ENCODE measurements at places on chromosomes 12 and 14.

GRCh38 chr12:14547571-14547970 lies 20.1 kb downstream of the PLBD1 start:
- no peak overlapping the region for H3K27ac ChIP-seq
- H3K4me3 ChIP-seq: no peak overlapping the region
- DNase-seq: no peak
- no peaks in the 10 kb centered on the region for H3K27me3 ChIP-seq
- H3K4me1 ChIP-seq: no peaks in the 10 kb centered on the region

DNA sequence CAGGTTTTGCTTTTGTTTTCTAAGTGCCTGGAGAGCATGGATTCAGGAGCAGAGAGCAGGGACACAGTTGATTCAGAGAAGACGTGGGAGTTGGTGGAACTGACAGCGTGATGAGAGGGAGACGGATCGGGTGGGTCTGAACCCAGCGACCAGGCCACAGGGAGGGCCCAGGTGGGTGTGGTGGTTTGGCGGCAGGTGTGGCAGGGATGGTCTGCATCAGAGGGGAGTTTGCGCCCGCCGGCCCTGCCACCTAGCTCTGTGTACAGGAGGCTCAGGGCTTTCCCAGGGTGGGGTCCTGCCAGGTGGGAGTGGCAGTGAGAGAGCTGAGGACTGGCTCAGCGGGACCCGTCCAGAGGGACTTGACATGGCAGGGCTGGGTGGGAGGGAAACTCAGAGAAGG lies 33.3 kb upstream of the DIO3 start:
- peaks cover 10% of the 10 kb centered on the region for H3K4me1 ChIP-seq
- no peaks in the 10 kb centered on the region for H3K36me3 ChIP-seq
- no peak overlapping the region for H3K4me3 ChIP-seq
- no peak for DNase-seq
- no peak overlapping the region for H3K27ac ChIP-seq
- H3K27me3 ChIP-seq: no peaks in the 10 kb centered on the region

DNA sequence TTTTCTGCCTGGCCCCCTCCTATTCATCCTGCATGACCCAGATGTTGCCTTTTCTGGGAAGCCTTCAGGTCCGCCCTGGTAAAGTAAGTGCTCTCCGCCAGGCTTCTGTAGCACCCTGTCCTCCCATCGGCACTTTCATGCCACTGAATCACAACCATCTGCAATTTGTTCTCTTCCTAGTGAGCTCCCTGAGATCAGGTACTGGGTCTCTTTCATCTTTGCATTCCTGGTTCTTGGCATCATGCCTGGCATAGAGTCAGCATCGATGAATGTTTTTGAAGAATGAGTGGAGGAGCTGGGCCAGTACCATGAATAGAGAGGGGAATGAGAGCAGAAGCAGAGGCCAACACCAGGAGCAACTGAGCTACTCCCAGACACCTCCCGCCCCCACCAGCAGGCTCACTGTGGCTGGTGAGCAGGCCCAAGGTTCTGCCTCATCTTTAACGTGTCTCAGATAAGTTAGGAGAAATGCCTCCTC lies 13.1 kb downstream of the ZDHHC22 start:
- H3K27ac ChIP-seq: no peak overlapping the region
- H3K36me3 ChIP-seq: no peaks in the 10 kb centered on the region
- H3K4me3 ChIP-seq: no peak overlapping the region
- H3K27me3 ChIP-seq: peaks cover 39% of the 10 kb centered on the region
- peaks cover 5% of the 10 kb centered on the region for H3K4me1 ChIP-seq

- no peak for DNase-seq
- H3K27me3 ChIP-seq: no peaks in the 10 kb centered on the region
- no peak overlapping the region for H3K4me3 ChIP-seq
- H3K27ac ChIP-seq: no peak overlapping the region
- no peaks in the 10 kb centered on the region for H3K36me3 ChIP-seq
These were observed 1400.0 kb upstream of the FLRT2 start for GRCh38 chr14:84129941-84130340.

- H3K4me1 ChIP-seq: peaks cover 5% of the 10 kb centered on the region
- DNase-seq: no peak
- H3K36me3 ChIP-seq: no peaks in the 10 kb centered on the region
- H3K4me3 ChIP-seq: no peak overlapping the region
- H3K27ac ChIP-seq: no peak overlapping the region
These were observed 138.6 kb downstream of the ITPR2 start for GRCh38 chr12:26694402-26694801.

- no peak overlapping the region for H3K4me3 ChIP-seq
- no peak for DNase-seq
- no peak overlapping the region for H3K27ac ChIP-seq
- H3K4me1 ChIP-seq: peaks cover 11% of the 10 kb centered on the region
- H3K36me3 ChIP-seq: no peaks in the 10 kb centered on the region
- H3K27me3 ChIP-seq: no peaks in the 10 kb centered on the region
These were observed 34.8 kb upstream of the TESC start for GRCh38 chr12:117134059-117134458.

- H3K4me1 ChIP-seq: no peaks in the 10 kb centered on the region
- no peak overlapping the region for H3K27ac ChIP-seq
- no peaks in the 10 kb centered on the region for H3K36me3 ChIP-seq
- no peak overlapping the region for H3K4me3 ChIP-seq
- no peaks in the 10 kb centered on the region for H3K27me3 ChIP-seq
- DNase-seq: peak; percentile 78
These were observed 123.0 kb downstream of the SCARB1 start for GRCh38 chr12:124740691-124741137.

DNA sequence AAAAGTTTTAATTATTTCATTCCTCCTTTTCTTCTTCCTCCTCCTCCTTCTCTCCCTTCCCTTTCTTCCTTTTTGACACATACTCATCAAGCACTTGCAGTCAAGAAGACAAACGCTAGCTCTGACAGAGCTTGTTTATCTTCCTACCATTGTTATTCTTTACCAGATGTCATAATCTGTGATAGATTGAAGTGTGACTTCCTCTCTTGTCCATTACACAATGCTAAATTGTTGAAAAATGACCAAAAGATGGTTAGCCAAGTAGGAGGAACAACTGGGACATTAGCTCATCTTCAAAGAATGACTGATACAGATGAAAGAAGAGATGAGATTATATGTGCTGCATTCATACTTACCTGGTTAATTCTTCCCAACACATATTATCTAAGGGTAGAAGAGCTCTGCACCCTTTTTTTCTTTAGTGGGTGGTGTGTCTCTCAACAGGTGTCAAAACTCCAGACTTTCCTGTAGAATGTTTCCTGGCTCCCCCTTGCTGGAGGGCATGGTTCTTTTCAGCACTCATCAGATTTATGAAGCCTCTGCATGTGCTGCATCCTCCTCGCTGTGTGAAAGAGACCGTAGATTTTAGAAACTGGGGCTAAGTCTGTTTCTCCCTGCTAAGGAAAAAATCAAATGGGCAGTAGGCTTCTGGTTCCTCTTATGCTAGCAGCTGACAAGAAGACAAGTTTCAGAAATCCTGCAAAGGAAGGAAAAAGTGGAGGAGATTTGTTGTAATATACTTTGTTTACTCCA lies 147.1 kb downstream of the TMX1 start:
- no peaks in the 10 kb centered on the region for H3K36me3 ChIP-seq
- H3K4me3 ChIP-seq: no peak overlapping the region
- H3K27me3 ChIP-seq: no peaks in the 10 kb centered on the region
- DNase-seq: no peak

GRCh38 chr12:101597164-101597563 lies 2.4 kb downstream of the MYBPC1 start:
- H3K36me3 ChIP-seq: no peaks in the 10 kb centered on the region
- no peaks in the 10 kb centered on the region for H3K27me3 ChIP-seq
- H3K27ac ChIP-seq: no peak overlapping the region
- peak; percentile 53 for DNase-seq
- H3K4me1 ChIP-seq: no peaks in the 10 kb centered on the region

DNA sequence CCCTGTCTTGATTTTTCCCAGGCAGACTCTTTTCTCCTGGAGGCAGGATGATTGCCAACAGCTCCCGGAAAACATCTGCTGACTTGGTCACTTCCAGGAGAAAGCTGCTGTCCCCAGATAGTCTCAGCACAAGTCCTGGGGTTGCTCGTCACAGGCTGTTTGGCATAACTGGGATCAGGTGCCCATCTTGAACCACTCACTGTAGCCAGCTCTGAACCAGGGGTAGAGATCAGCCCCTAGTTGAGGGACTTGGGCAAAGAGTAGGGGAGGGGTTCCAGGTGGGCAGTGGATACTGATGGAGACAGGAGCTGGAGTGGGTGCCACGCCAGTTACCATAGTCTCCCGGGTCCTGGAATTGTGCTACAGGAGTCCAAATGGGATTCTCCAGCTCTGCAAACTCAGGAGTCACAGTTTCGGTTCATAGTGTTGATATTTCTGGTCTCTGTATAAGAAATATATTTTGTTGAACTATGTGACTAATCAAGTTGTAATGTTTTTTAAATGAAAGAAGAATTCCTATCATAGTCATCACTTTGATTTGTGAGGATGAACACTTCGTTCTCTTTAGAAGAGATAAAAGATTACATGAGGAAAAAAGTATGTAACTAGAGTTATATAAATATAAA lies 1154.5 kb downstream of the AACS start:
- H3K4me3 ChIP-seq: no peak overlapping the region
- H3K27ac ChIP-seq: no peak overlapping the region
- peaks cover 3% of the 10 kb centered on the region for H3K4me1 ChIP-seq

GRCh38 chr12:52438305-52439301 lies 4.4 kb upstream of the KRT75 start:
- H3K4me1 ChIP-seq: no peaks in the 10 kb centered on the region
- no peak overlapping the region for H3K27ac ChIP-seq
- DNase-seq: peak; percentile 32
- no peaks in the 10 kb centered on the region for H3K27me3 ChIP-seq
- no peak overlapping the region for H3K4me3 ChIP-seq

GRCh38 chr12:113056631-113057488 lies at the start of gene DTX1:
TSS of gene DTX1 (plus strand) at chr12:113056730. CDS start at chr12:113058193, 1,463 bp downstream.
- no peaks in the 10 kb centered on the region for H3K36me3 ChIP-seq
- peaks cover 62% of the 10 kb centered on the region for H3K27me3 ChIP-seq
- no peak for DNase-seq
- H3K27ac ChIP-seq: peak within 1 kb of the TSS; percentile 17
- H3K4me1 ChIP-seq: no peaks in the 10 kb centered on the region

- no peak overlapping the region for H3K27ac ChIP-seq
- no peak overlapping the region for H3K4me3 ChIP-seq
- H3K36me3 ChIP-seq: no peaks in the 10 kb centered on the region
- H3K4me1 ChIP-seq: no peaks in the 10 kb centered on the region
These were observed 63.1 kb upstream of the PLBD1 start for GRCh38 chr12:14630793-14631192.

- no peaks in the 10 kb centered on the region for H3K36me3 ChIP-seq
- no peak overlapping the region for H3K4me3 ChIP-seq
- H3K27ac ChIP-seq: no peak overlapping the region
- no peak for DNase-seq
These were observed 9.8 kb upstream of the CLECL1 start for GRCh38 chr12:9742661-9743060.

- H3K27ac ChIP-seq: no peak overlapping the region
- no peaks in the 10 kb centered on the region for H3K4me1 ChIP-seq
- no peaks in the 10 kb centered on the region for H3K27me3 ChIP-seq
- no peaks in the 10 kb centered on the region for H3K36me3 ChIP-seq
- no peak for DNase-seq
These were observed 17.8 kb downstream of the ELK3 start for GRCh38 chr12:96211988-96212387.

- no peak for DNase-seq
- H3K36me3 ChIP-seq: no peaks in the 10 kb centered on the region
- H3K4me1 ChIP-seq: no peaks in the 10 kb centered on the region
- no peak overlapping the region for H3K27ac ChIP-seq
These were observed 214.0 kb upstream of the GARIN2 start for GRCh38 chr14:66975251-66975650.

DNA sequence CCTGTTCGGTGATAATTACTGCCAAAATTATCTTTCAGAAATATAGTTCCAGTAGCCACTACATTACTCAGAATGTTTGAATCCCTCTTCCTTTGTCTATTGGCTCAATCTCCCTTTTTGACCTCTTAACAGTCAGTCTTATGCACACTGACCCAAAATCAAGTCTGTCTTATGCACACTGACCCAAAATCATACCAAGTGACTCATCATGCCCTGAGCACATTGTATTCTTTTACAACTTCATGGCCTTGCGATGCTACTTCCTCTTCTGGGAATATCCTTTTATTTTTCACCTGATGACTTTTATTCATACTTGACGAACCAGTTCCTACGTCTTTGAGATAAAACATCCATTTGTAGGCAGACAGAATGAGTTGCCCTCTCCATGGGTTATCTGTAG lies 182.3 kb downstream of the NPAS3 start:
- H3K4me3 ChIP-seq: no peak overlapping the region
- peaks cover 3% of the 10 kb centered on the region for H3K4me1 ChIP-seq
- H3K27me3 ChIP-seq: no peaks in the 10 kb centered on the region
- H3K27ac ChIP-seq: no peak overlapping the region
- DNase-seq: no peak

DNA sequence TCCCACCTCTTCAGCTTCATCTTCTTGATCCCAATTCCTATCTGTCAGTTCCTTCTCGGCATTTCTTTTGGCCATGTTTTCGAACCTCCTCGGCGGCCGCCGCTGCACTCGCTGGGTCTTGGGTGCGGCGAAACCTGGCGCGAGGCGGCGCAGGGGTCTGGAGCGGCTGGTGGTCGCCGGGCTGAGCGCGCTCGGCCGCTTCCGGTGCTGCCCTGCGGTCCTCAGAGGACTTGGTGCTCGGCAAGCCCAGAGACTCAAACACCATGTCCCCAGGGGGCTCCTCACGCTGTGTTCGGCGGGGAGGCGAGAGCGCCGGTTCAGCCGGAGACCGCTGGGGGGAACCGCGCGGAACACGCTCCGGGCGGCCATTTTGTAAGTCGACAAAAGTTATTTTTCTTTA lies 51.8 kb downstream of the PPP1R36 start:
- no peak overlapping the region for H3K4me3 ChIP-seq
- no peak overlapping the region for H3K27ac ChIP-seq
- no peaks in the 10 kb centered on the region for H3K27me3 ChIP-seq

DNA sequence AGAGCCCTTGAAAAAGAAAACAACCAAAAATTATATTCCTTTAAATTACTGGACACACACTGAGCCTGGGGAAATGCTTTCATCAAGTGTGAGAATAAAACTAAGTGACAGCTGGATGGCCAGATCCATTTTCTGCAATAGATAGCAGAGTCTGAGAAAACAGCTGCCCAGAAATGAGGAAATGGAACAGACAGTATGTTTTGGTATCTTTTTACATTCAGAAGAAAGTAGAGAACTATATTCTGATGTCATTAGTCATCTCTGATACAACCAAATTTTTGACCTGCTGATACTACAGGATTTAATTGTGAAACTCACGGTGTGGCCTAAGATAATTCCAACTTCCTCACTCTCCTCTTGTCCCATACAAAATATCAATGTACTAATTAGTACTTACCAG lies 78.2 kb downstream of the HMGA2 start:
- DNase-seq: no peak
- peaks cover 3% of the 10 kb centered on the region for H3K4me1 ChIP-seq
- peaks cover 30% of the 10 kb centered on the region for H3K36me3 ChIP-seq
- no peak overlapping the region for H3K27ac ChIP-seq
- H3K27me3 ChIP-seq: no peaks in the 10 kb centered on the region

GRCh38 chr12:29147731-29148595 lies 1.1 kb upstream of the FAR2 start:
- no peak overlapping the region for H3K27ac ChIP-seq
- no peaks in the 10 kb centered on the region for H3K36me3 ChIP-seq
- H3K27me3 ChIP-seq: no peaks in the 10 kb centered on the region
- H3K4me3 ChIP-seq: peak overlapping the region; percentile 81
